Activated CD4-positive, alpha-beta T cell treated with anti-CD3 and anti-CD28 coated beads for 36 hours (primary cell): ENCODE measurements at places on chromosomes 3 and 15.

DNA sequence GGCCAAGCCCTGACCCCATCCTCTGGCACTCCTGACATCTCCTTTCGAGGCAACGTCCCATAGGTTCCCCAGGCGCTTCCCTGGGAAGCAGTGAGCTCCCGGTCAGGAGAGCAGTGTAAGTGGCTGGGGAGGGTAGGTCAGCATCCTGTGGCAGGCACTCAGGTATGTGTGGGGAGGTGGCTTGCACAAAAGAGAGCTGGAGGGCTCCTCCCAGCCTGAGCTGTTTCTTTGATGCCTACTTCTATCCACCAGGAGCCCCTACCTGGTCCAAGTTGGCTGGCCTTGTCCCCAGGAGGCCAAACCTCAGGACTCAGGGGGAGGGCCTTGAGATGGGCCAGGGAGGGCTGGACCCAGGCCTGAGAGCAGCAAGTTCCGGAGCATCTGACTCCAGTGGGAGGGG lies 31.7 kb upstream of the LINGO1 start:
- DNase-seq = no peak

- DNase-seq = no peak
Observed at GRCh38 chr15:23994273-23994672, 307.2 kb upstream of the NDN start.

DNA sequence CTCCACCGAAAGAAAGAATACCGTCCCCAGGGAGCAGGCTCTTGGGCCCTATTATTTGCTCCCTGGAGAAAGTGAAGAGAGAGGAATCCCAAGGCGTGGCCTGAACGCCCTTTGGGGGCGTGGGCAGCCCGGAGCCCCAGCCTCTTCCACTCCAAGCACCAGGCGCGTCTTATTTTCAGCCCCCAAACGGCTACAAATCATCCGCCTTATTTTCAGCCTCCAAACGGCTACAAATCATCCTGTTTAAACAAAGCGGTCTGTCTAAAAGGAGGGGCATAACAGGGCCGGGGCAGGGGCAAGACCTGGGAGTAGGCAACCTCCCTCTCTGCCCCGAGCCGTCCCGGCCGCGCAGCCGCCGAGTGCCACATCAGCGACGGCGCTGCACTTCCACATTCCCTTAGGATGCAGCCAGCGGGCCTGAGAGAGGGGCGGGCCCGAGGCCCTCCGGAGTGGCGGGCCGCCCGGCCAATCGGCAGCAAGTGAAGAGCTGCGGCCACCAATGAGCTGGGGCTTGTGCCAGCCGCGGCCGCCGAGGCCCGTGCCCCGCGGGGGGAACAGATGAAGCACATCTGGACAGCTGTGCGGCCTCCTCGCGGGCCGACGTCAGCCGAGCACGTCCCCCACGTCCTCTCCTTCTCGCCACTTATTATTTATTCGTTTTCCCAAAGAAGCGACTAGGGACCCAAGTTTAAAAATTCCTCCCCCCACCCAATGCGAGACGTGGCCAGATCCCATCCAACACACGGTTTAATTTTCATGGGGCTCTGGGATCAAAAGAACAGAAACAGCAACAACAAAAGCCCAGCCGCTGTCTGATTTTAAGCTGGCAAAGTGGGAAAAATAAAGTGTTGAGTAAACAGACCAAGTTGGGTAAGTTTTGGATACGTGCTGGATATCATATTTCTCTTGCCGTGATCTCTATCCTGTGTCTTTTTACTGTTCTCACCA lies at the start of gene TMEM45A:
Gene TMEM45A (plus strand): TSS at position 561 of the 948 bp plus-strand sequence. CDS start 62,593 bp downstream, outside the sequence.
- peak; percentile 91 for DNase-seq

GRCh38 chr15:29616512-29616911 lies 205.8 kb downstream of the TJP1 start:
- DNase-seq = no peak

GRCh38 chr15:82272154-82272553 lies 9.5 kb downstream of the SAXO2 start:
- no peak for DNase-seq

- DNase-seq = no peak
Observed at GRCh38 chr3:8593021-8593827, 51.4 kb downstream of the SSUH2 start.

GRCh38 chr3:146026547-146026946 lies 134.4 kb downstream of the PLOD2 start:
- DNase-seq = no peak

- DNase-seq = no peak
Observed at GRCh38 chr3:38247366-38248035, 18.1 kb upstream of the SLC22A13 start.

- DNase-seq = no peak
Observed at GRCh38 chr3:4749567-4750002, 229.7 kb upstream of the BHLHE40 start.

DNA sequence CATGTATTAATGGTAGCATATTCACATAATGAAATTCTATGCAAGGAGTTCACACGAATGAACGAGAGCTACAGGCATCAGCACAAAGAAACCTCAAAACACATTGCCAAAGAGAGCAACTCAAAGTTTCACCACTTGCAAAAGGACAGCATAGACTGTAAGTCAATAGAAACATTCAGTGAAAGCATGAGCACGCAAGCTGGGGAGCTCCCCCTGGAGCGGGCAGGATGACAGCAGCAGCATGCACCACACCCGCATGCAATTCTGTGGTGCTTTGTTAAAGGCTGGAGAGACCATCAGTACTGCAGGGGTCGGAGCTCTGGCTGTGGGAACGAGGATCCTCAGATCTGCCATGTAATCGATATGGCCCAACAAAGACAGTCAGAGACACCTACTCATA lies 18.7 kb downstream of the OCA2 start:
- DNase-seq = no peak

- no peak for DNase-seq
Observed at GRCh38 chr3:101781166-101781565, 2.2 kb downstream of the NXPE3 start.

DNA sequence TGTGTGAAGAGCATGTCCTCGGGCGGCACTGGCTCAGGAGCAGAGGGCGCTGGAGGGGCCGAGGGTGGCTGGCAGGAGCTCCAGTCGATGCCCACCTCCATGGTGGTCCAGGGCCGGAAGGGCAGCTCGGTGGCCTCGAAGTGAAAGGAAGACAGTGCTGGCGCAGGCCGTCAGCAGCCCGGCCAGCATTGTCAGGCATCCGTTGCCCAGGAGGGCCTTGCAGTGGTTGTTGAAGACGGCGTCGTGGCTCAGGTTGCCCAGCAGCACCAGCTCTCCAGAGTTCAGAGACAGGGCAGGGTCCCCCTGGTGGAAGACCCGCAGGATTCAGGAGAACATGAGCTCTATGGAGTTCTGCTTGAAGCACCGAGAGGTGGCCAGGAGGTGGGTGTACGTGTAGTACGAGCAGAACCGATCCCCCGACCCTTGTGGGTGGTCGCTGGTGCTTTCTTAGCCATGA lies 16.5 kb upstream of the SIAH2 start:
- DNase-seq = no peak

- no peak for DNase-seq
Observed at GRCh38 chr3:170976190-170976519, 50.4 kb downstream of the SLC2A2 start.

DNA sequence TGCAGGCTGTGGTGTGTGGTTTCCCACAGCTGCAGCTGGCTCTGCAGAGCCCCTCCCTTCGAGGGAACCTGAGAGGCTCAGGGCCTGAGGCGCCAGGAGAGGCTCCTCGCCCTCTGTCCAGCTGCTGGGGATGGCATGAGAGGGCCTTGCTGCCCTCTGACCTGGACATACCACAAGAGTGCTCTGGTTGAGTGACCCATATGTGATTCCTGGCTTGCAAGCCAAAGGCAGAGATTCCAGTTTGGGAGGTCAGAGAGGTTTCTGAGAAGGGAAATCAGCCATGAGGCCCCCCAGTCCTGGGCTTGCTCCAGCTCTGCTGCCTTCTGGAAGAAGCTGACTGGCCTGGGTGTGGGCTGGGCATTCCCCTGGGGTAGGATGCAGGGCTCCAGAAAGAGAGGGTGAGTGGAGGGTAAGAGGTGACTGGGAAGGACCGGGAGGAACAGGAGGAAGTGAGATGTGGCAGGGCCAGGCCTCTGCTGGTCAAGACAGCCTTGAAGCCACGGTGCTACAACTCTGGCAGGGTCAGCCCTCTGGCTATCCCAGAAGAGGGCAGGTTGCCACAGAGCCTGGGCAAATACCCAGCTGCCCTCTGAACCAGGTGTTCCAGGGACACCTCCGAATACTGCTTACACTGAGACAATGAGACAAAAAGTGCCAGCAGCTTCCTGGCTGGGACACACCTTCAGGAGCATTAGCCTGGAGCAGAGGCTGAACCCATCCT lies 16.0 kb upstream of the SRP14 start:
- peak; percentile 68 for DNase-seq

- peak; percentile 48 for DNase-seq
Observed at GRCh38 chr3:182979674-182980191, 605 bp downstream of the DCUN1D1 start.

DNA sequence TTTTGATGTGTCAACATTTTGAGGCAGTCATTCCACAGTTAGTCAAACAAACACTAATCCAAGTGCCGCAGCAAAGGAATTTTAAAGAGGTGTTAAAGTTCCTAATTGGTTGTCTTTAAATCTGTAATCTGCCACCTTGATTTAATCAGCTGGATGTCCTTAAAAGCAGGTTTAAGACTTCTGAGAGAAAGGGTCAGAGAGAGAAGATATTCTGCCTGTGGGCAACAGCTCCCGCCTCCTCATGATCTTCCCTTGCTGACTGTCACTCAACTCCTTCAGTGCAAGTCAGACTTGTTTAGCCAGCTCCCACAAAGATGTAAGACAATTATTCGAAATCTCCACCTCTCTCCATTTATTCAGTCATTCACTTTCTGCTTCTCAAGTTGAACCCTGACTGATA lies 92.6 kb upstream of the MYRIP start:
- no peak for DNase-seq

GRCh38 chr3:14329116-14329830 lies 73.1 kb upstream of the SLC6A6 start:
- DNase-seq = no peak

- DNase-seq = no peak
Observed at GRCh38 chr3:73203101-73203500, 141.6 kb downstream of the EBLN2 start.

GRCh38 chr3:65114041-65114440 lies 426.2 kb upstream of the ADAMTS9 start:
- DNase-seq = no peak

DNA sequence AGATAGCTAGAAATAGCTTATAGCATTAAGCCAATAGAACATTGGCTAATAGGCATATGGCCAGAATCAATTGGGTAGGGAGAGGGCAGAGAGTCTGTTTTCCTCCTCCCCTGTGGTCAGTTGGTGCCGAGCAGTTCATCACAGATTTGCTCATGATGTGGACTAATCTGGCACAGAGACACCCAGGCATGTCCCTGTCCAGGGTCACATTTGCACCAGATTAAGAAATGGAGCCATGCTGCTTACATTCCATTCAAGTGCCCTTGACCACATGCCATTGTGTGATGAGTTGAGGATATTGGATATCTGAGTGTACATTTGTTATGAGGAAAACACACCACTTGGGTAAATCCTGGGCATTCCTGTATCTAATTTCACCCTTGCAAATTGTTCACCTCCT lies 53.4 kb downstream of the USP13 start:
- DNase-seq = no peak

GRCh38 chr3:100184948-100185570 lies 70.8 kb upstream of the FILIP1L start:
- no peak for DNase-seq

DNA sequence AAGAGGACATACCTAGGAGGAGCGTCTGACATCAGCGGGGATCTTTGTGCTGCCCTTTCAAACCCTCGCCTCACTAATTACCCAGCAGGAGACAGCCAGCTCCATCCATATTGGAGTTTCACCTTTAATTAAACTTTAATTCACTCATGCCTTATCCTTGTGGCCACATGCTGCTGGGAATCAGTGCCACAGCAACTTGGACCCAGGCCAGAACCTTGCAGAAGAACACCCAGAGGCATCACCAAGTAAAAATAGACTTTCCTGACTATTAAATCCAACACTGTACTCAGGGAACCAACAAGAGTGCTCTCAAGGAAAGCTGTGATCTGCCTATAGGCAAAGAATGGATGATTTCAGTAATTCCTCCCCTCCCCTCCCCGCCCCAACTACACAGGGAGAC lies 23.9 kb downstream of the EIF1B start:
- DNase-seq = no peak

- peak; percentile 41 for DNase-seq
Observed at GRCh38 chr15:28094732-28095521, 4.2 kb downstream of the OCA2 start.

DNA sequence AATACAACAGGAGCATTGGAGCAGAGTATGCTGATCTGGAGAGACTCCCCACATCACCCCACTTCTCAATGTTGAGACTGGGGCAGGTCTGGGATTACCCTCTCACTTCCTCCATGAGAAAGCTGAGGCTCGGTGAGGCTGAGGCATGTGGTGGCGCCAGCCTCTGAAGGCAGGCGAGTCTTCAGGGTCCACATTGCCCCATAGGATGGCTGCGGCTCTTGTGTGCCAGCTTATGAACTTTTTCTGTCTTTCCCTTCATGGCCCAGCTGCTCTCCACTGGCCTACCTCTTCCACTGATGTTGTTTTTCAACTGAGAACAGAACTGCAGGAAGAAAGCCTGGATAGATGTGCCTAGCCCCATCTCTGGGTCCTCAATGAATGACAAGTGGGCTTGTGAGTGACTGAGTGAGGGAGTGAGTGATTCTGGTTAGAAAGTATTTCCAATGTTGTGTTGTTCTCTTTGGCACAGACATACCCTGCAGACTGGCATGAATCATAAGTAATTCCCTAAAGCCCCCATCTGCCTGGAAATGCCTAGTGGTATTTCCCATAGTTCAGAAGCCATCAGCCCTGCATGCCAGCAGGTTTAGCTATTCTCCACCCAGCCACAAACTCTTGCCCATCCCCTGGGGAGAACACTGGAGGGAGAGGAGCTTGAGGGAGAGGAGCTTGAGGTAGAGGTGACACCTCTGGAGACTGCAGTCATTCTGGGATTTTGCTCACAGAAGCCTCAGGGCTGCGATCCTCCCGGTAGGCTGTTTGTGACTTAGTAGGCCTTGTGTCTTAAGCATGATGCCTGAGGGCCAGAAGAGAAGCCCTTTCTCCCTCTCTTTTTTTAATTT lies 56.9 kb downstream of the AMOTL2 start:
- no peak for DNase-seq

- DNase-seq = no peak
Observed at GRCh38 chr3:79257791-79258190, 510.0 kb downstream of the ROBO1 start.

DNA sequence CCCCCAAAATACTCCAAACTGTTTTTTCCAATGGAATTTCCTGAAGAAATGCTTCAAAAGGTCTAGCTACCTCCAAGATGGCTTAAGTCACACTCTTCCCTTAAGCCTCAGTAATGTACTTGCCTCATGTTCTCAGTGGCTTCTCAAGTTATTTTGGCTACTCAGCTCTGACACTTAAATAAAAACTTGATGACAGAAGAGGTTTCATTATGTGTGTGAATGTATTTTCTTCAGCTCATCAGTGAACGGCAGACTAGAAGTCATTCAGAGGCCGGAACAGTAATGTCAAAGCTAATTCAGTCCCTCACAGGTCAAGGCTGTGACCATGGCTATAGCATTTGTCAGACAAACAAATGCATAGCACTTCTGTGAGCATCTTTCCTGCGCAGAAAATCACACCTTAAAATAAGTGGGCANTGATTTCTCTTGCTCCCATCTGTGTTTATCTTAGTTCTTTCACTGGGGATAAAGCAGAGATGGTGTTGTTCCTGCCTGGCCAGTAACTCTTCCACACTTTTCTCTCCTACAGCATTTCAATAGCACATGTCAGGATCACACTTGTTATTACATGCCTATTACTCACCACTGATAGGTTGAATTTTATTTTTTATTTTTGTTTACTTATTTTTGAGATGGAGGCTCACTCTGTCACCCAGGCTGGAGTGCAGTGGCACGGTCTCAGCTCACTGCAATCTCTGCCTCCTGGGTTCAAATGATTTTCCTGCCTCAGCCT lies 68.5 kb upstream of the PLCL2 start:
- no peak for DNase-seq

- DNase-seq = no peak
Observed at GRCh38 chr15:90645873-90646575, 71.1 kb upstream of the BLM start.
